ENCODE measurements at places on chromosomes 5 and 9. TPM values are rescaled to one million over a fixed set of nuclear protein-coding genes. Genes with fewer than 3 reads are reported as not detected.

GRCh38 chr9:134171316-134172197 is 7.2 kb upstream of the RNU6ATAC start:
- DNase-seq = no peak

DNA sequence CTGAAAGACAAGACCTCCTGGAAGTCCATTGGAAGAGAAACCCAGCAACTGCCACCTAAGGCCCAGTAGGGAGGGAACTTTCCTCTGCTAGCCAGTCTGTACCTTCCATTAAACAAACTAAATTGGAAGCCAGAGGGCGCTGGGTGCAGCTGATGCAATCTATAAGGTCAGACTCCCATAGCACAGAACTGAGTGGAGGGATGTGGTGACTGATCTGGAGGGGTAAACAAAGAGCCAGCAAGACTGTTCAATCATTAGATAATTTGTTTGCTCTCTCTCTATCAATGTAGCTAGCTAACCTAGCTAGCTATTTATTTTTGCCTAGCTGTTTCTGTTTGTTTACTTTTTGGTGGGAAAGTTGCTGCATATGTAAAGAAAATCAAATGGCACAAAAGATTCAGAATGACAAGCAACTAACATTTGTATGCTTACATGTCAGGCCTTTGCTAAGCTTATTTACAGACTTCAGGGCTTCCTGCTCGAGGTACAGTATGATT is 291.8 kb upstream of the DAB2 start:
- DNase-seq = peak; percentile 16

DNA sequence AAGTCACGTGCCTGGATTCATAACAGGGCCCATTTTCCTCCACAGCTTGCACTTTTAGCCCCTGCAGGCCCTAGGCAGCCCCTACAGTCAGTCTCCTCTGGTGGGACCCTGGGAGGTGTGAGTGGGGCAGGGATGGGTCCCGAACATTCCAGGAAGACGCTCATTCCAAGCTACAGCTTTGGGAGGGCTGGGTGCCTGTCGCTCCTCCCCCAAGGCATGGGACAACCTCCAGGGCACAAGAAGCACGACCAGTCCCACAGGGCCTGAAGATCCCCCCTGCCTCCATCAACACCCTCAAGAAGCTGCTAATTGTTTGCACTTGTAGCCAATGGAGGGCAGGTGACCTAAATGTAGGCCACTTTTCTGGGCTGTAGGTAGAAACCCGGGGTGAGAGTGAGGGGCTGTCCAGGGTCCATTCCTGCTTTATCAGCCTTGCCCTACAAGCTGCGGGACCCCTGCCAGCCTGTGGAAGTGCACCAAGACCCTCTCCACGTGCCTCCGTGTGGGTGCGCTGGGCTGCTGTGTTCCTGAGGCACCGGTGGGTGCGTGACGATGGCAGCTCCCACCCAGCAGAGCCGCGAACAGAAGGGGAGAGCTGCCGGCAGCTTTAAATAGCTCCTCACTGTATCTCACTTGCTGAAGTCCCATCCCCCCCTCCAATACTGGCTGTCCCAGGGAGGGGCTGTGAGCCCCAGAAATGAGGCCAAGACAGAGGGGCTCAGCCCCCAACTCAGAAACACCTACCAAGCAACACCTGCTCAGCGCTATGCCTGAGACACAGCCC is 91.9 kb upstream of the ARAP3 start:
- no peak for DNase-seq

- no peak for DNase-seq
These were observed 31.9 kb upstream of the IL12B start for GRCh38 chr5:159362220-159362619.

DNA sequence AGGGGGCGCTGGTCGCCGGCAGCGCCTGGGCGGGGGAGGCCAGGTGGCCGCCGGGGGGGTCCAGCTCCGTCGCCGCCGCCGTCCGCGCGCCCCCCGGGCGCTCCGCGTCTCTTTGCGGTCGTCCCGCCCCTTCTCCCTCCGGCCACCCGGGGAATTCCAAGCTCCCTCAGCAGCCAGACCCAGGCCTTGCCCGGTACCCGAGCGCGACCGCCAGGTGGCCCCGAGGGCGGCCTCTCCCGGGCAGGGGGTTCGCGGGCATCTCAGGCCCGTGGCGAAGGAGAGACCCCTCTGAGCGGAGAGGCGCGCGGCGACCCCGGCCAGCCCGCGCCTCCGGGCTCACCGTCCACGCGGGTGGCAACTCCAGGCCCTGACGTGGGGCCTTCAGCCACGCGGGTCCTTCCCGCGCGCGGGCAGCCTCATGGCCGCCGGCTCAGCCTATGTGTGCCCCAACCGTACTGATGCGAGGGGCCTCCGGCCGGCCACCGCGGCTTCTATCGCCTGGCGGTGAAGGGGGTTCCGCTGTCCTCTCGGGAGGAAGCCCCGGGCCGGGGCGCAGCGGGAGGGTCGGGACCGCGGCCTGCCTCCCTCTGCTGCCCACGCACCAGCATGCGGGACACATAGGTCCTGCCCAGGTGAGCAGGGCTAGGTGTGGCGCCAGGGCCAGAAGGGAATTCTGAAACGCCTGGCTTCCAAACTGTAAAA is 529 bp upstream of the NRARP start:
- no peak for DNase-seq

DNA sequence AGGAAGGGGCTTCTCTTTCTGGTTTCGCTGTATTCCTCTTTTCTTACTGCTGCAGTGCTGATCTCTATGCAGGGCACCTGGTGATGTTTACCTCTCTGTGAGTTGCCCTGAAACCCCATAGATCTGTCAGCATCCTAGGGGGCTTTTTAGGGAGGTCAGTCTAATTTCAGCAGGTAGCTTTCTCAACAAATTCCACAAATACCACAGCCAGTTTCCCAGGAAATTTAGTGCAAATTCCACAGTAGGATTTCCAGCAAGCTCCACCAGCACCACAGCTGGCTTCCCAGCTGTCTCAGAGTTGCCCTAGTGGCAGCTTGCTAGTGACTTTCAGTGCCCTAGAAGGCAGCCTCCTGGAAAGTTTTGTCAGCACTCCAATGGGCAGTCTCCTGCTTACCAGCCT is 379.1 kb upstream of the SMC2 start:
- no peak for DNase-seq

Gene FAM153A
- 16.3 TPM for total RNA-seq

- no peak for DNase-seq
These were observed 28.3 kb downstream of the SMIM23 start for GRCh38 chr5:171813813-171814490.

- DNase-seq = no peak
These were observed 148.1 kb upstream of the DMRT1 start for GRCh38 chr9:693201-694091.

- no peak for DNase-seq
These were observed 331.2 kb downstream of the NR2F1-AS1 start for GRCh38 chr5:93249651-93250289.

DNA sequence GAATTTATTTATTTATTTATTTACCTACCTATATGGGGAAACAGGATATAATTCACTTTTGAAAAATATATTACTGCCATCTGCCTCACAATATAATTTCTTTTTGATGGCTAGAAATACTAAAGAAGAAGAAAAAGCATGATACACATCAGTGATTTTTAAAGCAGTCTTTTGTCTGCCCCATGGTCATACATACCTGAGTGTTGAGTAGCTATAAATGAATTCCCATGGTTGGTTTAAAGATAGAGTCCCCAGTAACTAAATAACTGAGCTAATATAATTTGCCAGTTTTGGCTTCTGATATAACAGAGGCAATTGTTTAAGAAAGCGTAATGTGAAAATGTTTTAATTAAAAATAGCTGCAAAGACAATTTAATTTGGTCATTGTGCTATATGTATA is 447.8 kb downstream of the PDE4D start:
- no peak for DNase-seq

Gene MYOZ3
- 0.09 TPM for total RNA-seq

Gene SUB1
- total RNA-seq = 404 TPM

Gene CDKN2B
- 0.62 TPM for total RNA-seq

Gene LCN9
- total RNA-seq = not detected

Gene OMD
- total RNA-seq = not detected

GRCh38 chr5:145489516-145489915 is 345.6 kb downstream of the PRELID2 start:
- DNase-seq = no peak

Gene C9orf50
- not detected for total RNA-seq

GRCh38 chr5:132526290-132526973 is 16.9 kb downstream of the IL5 start:
- DNase-seq = peak; percentile 36

Gene GOLGA1
- total RNA-seq = 16.1 TPM

Gene FBXO10
- total RNA-seq = 2.4 TPM

GRCh38 chr9:114155995-114156656 is 789 bp downstream of the COL27A1 start:
- DNase-seq = no peak

Gene ATP10B
- not detected for total RNA-seq

Gene PHF24
- total RNA-seq = 0.11 TPM

DNA sequence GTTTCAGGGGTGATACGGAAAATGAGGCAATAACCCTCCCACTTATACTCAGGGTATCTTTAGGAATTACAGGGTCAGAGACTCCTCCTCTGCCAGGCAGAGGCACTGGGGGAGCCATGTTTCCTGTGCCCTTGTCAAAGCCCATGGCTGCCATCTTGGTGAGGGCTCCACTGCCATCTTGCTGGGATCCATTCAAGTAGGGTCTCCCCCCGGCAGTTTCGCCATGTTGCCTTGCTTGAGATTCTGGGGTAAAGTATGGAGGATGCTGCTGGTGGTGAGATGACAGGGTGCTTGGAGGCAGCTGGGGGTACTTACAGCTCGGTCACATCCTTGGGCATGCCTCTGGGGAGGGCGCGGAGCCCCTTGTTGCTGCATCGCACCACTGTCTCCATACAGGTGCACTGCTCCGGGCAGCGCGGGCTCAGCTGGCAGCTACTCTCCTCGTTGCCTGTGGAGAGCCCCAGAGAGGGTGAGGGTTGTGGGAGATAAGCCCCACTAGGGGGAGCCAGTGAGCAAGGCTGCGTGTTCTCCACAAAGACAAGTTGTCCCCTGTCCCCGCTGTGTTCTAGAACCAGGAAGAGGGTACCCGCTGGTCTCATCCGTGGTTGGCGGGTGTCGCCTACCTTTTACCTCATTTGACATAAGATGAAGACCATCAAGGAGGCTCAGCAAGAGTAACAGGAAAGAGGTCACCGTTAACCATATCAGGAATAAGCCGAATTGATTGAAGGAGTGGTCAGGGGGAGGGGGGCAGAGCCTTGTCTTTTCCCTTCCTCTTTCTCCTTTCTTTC is 169.0 kb upstream of the PANK3 start:
- DNase-seq = peak; percentile 51

GRCh38 chr5:68353605-68354004 is 138.0 kb downstream of the PIK3R1 start:
- no peak for DNase-seq

Gene PPP2R2B
- not detected for total RNA-seq

GRCh38 chr9:114021578-114021977 is 56.5 kb downstream of the AMBP start:
- DNase-seq = no peak

GRCh38 chr9:21234153-21234687 is 5.6 kb downstream of the IFNA14 start:
- DNase-seq = no peak

GRCh38 chr5:173944511-173944910 is 44.5 kb upstream of the C5orf47 start:
- DNase-seq = no peak

DNA sequence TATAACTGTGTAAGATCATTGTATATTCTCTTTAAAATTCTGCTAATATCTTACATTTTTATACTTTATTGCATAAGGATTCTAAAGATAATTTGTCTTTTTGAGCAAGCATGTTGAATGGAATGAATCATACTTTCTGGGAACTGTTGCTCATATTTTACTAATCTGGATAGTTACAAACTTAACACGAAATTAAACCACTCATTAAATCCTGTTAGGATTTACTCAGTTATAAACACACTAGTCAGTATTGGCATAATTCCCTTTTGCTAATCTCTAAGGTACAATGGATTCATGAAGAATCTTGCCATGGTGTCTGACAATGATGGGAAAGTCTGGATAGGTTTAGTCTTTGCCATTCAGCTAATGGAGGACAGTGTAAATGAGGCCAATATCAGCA is 338.1 kb upstream of the SMC2 start:
- no peak for DNase-seq

GRCh38 chr5:178642351-178642909 is 15.6 kb upstream of the CLK4 start:
- no peak for DNase-seq

- no peak for DNase-seq
These were observed 3.3 kb downstream of the TLX3 start for GRCh38 chr5:171312129-171312974.

GRCh38 chr9:112037281-112038016 is 137.6 kb downstream of the SUSD1 start:
- peak; percentile 70 for DNase-seq

Gene PCDHGB1
- total RNA-seq = 0.48 TPM

GRCh38 chr5:74174366-74174765 is 466.2 kb downstream of the ENC1 start:
- no peak for DNase-seq

- no peak for DNase-seq
These were observed 11.4 kb downstream of the ACTL7B start for GRCh38 chr9:108844391-108844790.

All from activated T-helper 2 cell treated with anti-CD3 and anti-CD28 coated beads, Interferon-gamma antibody, Interleukin-2, Interleukin-4, amounts not matched to agents 10 μg/mL and 5 μg/mL and 100 μg/mL, durations not matched to agents 14 hours and 24 hours and 36 hours (primary cell).